ENCODE measurements at places on chromosomes 7 and 10.

- DNase-seq: no peak
Observed at GRCh38 chr10:62724465-62724864, 80.1 kb upstream of the ADO start.

GRCh38 chr10:7320072-7320471 is 90.8 kb downstream of the SFMBT2 start:
- no peak for DNase-seq

GRCh38 chr7:93566876-93567275 is 7.6 kb downstream of the CALCR start:
- DNase-seq: no peak

- DNase-seq: no peak
Observed at GRCh38 chr10:11831520-11831951, 8.4 kb downstream of the PROSER2 start.

DNA sequence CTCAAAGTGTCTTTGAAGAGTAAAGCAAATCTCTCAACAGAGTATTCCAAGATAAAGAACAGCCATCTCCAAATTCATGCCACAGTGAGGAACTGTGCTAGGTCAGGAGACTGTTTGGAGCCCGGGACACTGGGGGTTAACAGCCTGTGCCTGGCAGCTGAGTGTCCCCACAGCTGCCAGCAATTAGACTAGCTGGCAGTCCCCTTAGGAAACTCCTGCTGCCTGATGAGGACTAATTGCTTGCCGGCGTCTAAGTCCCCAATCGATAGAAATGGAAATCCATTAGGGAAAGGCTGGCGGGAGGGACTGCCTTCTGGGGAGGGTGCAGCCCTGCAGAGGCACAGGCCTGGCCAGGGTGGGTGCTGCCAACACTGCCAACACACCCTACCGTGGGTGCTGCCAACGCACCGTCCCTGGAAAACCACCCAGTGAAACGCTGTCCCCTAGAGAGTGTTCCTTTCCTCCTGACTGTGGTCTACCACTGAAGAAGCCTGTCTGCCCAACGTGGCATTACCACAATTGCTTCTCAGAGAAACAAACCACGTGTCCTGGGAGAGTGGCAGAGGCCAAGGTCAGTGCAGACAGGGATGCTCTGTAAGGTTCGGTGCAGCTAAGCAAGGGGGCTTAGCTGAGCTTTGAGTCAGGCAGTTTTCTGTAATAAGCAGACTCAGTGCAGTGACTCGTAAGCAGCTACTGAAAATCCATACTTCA is 60.8 kb downstream of the XRCC2 start:
- DNase-seq: no peak

GRCh38 chr10:128686630-128687278 is 560.5 kb upstream of the MKI67 start:
- DNase-seq: no peak

GRCh38 chr10:132855889-132856288 is 69.9 kb upstream of the NKX6-2 start:
- DNase-seq: no peak

GRCh38 chr7:110960811-110961210 is 130.1 kb upstream of the LRRN3 start:
- DNase-seq: no peak

GRCh38 chr10:72509206-72509799 is 116.6 kb downstream of the MICU1 start:
- DNase-seq: no peak
